Hematopoietic multipotent progenitor cell (in vitro differentiated cells): ENCODE measurements at places on chromosomes 16 and 17.

DNA sequence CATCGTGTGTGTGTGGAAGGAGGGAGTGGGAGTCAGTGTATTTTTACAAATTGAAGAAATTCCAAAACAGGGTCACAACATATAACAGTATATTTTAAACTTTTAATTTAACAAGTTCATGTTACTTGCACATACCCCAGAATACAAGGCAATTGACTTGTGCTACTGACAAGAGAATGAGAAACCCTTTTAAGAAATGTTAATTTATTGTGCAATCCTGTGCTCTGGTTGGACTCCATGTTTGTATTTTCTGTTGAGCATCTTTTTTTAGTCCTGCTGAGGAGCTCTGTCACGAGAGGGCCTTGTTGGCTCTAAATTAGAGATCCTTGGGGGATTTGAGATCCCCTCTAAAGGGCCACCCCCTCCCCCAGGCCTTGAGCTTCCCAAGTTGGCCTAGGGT lies 1.1 kb upstream of the EMP2 start:
- no peak for DNase-seq

- no peak for DNase-seq
Observed at GRCh38 chr17:75842963-75843576, 1.1 kb downstream of the UNC13D start.

DNA sequence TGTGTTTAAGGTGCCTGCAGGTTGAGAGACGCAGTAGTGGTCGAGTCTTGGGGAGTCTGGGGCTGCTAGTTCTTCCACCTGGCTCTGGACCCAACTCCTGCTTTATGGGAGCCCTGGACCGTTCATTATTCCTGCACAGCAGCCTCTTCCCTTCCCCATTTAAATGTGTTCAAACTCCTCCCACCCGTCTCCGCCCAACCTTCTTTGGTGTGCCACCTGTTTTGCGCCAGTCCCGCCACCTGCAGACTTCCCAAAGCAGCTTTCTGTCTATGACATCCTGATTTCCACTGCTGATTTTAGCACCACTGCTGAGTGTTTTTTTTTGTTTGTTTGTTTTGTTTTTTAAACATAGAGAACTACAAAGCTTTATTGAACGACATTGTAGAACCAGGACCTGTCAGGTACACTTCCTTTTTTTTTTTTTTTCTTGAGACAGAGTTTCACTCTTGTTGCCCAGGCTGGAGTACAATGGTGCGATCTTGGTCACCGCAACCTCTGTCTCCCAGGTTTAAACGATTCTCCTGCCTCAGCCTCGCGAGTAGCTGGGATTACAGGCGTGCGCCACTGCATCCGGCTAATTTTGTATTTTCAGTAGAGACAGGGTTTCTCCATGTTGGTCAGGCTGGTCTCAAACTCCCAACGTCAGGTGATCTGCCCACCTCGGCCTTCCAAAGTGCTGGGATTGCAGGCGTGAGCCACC lies 12.8 kb downstream of the ADORA2B start:
- no peak for DNase-seq

GRCh38 chr17:29555840-29556239 lies 11.0 kb downstream of the ABHD15 start:
- no peak for DNase-seq

DNA sequence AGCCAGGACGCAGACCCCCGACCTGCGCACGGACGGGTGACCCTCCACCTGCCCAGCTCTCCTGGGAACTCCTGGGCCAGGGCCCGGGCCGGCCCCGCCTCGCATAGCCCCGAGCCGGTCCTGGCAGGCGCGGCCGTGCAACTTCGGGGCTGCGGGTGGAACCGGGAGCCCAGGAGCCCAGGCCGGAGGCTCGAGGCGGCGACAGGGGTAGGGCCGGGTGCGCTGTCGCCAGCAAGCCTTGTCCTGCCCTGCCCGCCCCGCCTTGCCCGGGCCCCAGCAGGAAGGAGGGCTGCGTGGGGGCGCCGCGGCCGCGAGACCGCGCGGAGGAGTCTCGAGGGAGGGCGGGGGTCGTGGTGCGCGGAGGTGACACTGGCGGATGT lies 408 bp downstream of the LMF1 start:
- no peak for DNase-seq

DNA sequence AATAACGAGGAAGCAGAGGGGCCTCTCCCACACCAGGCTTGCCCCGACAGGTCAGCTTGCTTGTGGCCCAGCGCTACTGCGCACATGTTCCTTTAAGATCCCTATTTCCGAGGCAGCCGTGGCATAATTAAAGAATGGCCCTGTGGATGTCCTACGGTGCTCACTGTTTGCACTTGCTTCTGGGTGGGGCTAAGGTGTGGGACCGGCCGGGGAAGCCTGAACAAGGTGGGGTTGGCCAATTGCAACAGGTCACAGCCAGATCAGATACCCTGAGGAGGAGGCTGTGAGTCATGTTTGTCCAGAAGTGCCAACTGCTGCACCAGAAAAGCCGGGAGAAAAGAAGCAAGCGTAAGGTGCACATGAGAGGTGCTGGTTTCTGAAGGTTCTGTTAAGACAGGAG lies 158.5 kb upstream of the CACNG5 start:
- no peak for DNase-seq

DNA sequence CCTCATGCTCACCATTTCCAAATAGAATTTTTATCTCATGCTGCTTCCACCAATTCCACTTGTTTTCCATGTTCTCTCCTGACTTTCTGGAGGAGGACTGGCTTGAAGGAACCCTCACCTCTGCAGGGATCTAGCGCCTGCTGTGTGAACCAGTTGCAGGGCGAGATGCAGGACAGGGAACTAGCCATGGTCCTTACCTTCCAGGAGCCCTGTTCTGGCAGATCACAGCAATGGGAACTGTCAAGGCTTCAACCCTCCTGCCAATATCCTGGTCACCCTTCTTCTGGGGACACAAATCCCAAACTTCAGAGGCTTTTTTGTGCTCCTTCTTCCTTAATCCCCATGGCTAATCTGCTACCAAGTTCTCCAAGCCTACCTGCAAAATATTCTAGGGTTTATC lies 60.4 kb upstream of the MMP2 start:
- no peak for DNase-seq

- peak; percentile 52 for DNase-seq
Observed at GRCh38 chr17:78421534-78422266, 43.3 kb downstream of the PGS1 start.

- no peak for DNase-seq
Observed at GRCh38 chr17:2691965-2692780, 19.4 kb downstream of the CLUH start.

- DNase-seq = no peak
Observed at GRCh38 chr17:83196973-83197880, 117.8 kb downstream of the METRNL start.

DNA sequence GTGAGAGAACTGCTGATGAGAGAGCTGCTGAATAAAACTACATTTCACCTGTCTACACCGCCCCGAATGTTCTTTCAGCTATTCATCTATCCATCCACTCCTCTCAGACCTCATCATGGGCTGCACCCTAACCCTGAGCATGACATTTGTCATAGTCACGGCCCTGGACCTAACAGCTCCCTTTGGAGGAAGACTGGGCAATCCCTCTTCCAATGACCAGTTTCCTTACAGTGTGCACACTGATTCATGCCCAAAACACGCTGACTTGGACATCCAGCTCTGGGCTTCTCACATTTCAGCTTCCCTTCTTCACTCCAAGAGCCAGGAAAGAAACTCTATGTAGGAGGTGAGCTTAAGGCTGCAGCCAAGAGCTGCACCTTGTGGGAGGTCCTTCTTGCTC lies 41.8 kb upstream of the ARL4D start:
- no peak for DNase-seq

GRCh38 chr16:66032841-66033240 lies 333.6 kb upstream of the CDH5 start:
- no peak for DNase-seq

GRCh38 chr17:48549281-48549630 lies 4.3 kb upstream of the HOXB2 start:
- no peak for DNase-seq

GRCh38 chr17:68569346-68569745 lies 31.8 kb downstream of the FAM20A start:
- DNase-seq = no peak

DNA sequence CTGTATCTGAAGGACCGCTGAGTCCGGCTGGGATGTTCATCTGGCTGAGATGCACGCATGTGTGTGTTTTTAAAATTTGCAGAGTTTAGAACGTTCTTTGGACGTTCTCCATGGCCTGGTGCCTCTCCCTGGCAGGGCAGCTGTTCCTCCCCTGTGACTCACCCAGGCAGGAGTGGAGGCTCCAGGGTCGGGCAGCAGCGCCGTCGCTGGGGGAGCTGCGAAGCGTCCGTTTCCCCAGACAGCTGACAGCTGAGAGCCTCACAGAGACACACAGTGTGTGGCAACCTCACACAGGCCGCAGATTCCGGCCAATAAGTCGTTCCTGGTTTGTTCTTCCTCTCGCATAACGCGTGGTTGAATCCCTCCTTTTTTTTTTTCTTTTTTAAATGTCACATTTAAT lies 80.6 kb downstream of the OR1D5 start:
- DNase-seq = no peak

DNA sequence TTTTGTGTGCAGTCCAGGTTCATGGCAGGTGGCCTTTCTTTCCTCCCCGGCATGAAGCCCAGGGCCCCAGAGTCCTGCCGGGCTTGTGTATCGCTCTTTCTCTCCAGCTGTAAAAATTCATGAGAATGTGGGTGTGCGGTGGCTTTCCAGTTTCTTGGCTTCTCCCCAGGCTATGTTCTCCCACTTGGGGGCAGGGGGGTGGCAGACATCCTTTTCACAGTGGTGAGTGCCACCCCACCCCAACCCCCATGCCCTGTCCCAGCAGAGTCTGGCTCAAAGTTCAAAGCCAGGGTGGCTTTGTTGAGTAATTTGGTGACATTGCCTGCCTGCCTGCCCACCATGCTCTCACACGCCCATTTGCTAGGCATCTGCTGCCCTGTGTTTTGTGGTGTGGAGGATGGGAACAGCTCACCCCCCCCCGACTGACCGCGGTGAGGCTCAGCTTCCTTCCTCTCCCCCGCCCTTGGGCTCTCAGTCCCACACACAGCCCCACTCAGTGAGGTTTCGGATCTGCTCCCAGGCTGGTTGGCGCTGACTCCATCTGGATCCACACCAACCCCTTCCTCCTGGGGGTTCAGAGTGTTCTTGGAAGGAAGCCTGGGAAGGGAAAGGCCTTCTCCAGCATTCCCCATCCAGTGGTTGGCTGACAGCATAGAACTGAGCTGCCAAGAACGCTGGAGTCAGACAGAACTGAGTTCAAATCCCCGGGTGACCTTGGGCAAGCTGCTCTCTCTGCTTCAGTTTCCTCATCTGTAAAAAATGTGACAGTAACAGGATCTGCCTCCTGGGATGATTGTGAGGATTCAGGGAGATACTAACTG lies 36.0 kb downstream of the CHD9 start:
- DNase-seq = peak; percentile 42

GRCh38 chr17:7590743-7591142 lies 849 bp upstream of the SOX15 start:
- no peak for DNase-seq

- peak; percentile 65 for DNase-seq
Observed at GRCh38 chr16:81457326-81458133, 12.9 kb downstream of the CMIP start.

DNA sequence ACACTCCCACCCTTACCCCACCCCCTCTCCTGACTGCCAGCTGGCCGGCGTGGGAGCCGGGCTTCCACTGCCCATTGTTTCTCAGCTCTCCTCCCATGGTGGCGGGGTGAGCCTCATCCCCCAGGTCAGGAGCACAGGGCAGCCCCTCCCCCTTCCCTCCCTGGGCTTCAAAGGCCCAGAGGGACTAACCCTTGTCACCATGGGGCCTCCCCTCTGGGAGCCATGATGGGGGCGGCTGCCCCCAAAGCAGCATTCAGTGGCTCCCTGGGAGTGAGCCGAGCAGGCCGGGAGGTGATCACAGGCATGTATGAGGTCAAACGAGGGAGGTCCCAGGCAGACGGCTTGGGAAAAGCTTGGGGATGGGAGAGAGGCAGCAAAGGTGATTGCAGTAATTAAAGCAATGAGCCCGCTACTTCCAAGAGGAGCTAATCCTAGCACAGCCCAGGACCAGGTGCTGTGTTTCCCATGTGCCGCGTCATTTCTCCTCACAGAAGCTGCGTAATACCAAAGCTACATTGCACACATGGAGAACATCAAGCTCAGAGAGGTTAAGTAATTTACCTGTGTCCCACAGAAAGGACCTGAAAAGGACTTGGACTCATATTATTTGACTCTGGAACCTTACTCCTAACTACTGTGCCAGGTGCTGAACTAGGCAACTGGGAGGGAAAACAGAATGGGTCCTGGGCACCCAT lies 24.5 kb downstream of the CDK5RAP3 start:
- no peak for DNase-seq

- no peak for DNase-seq
Observed at GRCh38 chr16:82756283-82756599, 129.5 kb downstream of the CDH13 start.

DNA sequence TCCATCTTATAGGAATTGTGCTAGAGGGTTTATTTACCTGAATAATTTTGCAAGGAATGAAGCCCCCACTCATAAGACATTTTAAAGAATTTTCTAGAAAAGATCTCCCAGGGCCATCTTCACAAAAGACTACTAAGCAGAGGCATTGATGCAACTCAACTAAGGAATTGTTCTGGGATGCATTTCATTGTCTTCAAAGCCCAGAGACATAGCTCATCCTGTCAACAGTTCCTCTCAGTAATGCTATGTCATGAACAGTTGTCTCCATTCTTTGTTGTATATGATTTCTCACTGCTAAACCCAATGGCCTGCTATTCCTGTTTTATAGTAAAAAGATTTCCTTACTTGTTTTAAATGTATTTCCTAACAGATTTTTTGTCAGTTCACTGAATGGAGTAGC lies 136.8 kb upstream of the RBL2 start:
- DNase-seq = no peak

DNA sequence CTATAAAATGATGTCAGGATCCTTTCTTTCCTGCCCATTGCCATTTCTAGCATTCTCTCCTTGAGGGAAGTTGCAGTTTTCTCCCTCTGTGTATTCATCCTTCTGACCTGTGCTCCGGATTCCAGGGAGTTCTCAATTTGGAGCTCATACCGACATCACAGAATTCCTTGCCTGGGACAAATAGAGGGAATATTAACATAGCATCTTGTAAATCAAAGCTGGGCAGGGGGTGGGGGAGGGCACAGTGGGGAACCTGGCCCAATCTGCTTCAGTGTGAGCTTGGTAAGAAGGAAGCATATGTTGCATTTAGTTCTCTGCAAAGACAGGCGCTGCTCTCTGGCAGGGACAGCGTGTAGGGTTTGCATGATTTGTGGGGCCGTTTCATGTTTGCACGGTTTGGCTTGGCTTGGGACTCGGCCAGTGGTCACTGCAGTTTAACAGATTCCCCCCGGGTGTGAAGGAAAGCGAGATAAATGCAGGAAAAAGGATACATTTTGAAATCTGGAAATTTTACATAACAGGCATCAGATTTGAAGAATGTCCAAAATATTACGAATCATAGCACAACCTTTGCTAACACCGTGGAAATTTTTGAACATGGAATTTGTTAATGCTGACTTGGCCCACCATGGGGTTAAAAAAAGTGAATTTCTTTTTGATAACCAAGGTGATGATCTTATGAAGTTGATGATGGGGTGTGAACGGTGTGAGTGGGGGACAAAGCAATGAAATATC lies 178.0 kb downstream of the WWOX start:
- no peak for DNase-seq

- no peak for DNase-seq
Observed at GRCh38 chr16:75012380-75013081, 13.7 kb downstream of the ZNRF1 start.

GRCh38 chr17:57631871-57632270 lies 113.2 kb downstream of the CCDC182 start:
- no peak for DNase-seq
